ENCODE measurements at places on chromosomes 5 and 9.
A peak's percentile ranks its signal among the peaks of the same experiment; 100 is the strongest.

DNA sequence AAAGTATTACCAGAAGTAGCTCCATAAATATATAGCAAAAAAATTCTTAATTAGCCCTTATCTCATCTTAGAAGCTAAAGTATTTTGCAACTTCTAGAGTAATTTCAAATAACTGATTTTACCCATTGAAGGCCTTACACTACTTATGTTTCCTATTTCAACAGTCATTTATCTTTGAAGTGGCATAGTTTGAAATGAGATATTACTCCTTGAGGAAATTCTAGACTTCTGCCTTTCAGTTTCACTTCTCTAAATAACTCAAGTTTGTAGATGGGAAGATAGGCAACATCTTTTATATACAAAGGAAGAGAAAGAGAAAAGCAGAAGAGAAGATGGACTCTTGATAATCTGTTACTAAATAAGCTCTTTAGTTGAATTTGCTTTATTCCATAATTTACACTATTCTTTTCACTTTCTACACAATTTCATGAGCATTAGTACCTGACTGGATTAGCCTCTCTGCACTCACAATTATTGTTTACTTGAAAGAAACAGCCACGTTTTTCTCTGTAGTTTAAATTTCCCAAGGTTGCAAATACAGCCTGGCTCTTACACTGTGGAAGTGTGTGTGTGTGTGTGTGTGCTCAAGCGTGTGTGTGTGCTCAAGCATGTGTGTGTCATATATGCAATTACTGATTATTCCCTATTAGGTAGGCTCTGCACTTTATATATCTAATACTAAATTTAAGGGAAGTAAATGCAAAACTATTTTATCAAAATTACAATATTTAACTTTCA, 60.6 kb upstream of the EMB start:
- DNase-seq = no peak

DNA sequence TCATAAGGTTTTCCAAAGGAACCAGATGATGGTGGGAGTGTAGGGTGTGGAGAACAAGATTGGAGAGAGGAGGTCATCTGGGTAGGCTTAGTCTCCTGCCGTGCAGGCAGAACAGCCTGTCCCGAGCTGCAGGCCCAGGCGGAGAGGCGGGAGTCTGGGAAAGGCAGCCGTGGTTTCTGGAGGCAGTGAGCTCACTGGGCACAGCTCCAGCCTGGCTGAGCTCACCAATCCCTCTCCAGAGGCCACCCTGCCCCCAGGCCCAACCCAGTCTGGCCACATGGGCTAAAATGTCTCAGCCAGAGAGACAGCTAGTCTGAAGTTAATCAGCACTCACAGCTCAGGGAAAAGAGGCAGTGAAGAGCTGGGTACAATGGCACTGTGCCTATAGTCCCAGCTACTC, 12.3 kb downstream of the P4HA2 start:
- peak; percentile 90 for DNase-seq

GRCh38 chr5:164175083-164175482, 669.7 kb downstream of the MAT2B start:
- DNase-seq = no peak

DNA sequence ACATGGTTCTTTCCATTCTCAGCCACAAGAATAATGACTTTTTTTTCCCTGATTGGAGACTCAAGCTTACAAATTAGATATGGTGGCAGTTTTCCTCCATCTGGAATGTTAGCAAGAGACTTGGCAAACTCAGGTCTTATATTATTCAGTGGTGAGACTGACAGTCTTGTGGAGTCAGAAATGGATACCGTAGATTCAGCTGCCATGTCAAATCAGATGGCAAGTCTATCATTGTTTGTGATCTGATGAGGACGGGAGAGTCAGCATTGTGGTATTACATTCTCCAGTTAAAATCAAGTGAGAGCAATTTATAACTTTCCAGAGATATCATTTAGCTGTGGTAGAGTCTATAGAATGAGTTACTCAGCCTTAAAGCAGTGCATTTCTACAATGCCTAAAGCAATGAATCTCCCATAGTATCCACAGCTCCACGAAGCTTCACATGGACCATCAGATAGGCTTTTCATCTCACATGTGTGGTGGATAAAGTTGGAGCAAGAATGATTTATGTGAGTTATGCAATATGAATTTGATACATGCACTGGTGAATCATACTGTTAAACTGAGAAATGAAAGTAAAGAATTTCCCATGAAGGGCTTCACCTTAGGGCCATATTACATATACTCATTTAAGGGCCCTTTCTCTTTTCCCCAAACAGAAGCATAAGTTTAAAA, 430.6 kb downstream of the ZNF608 start:
- DNase-seq = no peak

DNA sequence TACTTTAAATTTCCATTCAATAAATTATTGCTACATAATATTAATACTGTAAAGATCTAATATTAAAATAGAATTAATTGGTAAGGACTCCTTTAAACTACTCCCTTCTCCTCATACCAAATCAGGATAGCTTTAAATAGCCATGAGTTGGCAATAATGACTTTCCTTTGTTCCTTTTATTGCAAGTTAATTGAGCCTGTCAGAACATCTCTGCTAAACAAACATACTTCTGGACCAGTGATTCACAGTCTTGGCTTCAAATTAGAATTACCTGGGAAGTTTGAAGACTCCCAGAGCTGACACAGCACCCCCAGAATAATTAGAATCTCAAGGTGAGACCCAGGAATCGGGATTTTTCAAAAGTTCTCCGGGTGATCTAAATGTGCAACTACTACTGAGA, 18.7 kb downstream of the C5orf58 start:
- DNase-seq = no peak

GRCh38 chr5:149485655-149486615, 65.3 kb downstream of the CSNK1A1 start:
- DNase-seq = no peak

DNA sequence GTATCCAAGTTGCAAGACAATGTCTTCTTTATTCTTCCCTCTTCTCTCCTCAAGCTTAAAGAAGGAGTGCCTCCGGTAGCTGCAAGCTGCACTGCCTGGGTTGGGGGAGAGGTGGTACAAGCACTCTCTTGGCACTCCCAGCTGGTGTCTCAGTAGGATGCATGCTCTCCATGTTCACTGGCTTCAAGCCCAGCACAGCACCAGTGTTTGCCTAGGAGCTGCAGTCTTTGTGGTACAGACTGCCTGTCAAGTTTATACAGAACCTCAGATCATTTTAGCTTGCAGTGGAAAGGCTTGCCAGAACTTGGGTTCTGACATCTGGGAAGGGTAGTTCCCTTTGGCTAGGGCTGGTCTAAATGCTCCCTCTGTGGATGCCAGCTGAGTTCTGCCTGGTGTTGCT, 505.6 kb downstream of the MAN2A1 start:
- no peak for DNase-seq

- no peak for DNase-seq
Observed at GRCh38 chr5:160507221-160507721, 85.6 kb downstream of the PTTG1 start.

- DNase-seq = no peak
Observed at GRCh38 chr9:127707766-127708165, 978 bp downstream of the CFAP157 start.

DNA sequence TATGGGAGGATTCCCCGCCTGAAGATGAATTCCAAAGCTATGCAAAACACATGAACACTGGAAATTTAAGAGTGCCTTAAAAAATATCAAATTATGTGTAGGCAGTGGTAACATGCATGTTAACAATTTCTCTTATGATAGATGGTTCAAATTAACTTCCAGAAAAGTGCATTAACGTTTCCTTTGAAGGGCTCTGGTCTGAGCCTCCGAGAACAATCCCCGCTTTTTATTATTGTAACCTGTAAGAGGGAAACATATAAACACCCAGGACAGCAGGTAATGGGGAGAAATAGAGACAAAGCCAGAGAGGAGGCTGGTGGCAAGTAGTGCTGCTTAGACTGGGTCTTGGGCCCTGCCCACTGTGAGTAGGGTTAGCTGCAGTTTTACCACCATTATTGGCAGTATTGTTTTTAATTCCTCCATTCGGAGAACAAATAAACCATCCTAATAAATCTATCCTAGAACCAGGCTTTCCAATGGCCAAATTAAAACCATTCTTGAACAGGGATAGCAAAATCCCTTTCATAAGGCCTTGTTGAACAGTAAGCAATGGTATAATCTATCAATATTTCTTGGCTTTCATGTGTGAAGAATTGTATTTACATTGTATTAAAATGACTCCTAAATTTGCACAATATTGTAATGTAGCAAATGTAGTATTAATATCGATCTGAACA, 6.3 kb downstream of the NR2F1 start:
- DNase-seq = no peak

DNA sequence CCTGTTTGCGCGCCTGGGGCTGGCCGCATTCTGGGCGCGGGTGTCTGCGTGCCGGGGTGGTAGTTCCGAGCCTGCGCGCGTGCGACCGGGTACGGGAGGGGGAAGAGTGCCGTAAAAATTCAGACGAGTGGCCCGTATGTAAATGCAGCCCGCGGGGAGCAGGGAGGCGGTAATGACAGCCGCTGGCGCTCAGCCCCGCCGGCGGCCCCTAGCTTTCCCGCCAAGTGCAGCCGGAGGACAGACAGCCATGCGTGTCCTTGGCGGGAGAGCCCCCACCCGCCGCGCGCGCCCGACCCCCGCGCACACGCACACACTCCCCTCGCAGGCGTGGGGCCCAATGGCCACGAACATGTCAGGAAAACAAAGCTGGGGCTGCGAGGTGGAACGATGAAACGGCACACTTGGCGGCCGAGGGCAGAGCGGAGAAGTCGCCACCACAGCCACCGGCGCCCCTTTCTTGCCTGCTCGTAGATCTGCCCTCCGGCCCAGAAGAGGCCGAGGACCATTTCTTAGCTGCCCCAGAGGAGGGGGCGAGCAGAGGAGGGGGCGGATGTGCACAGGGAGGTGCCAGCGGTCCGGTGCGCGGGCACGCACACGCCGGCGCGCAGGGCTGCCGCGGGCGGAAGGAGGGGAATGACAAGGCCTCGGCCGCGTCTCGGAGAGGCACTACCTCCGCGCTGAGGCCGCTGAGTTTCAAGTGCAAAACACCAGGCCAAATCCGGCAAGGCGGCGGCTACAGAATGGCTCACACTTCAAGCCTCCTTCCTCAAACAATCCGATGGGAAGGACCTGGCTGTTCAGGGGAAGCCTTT, 208.4 kb downstream of the MEF2C start:
- DNase-seq = no peak

DNA sequence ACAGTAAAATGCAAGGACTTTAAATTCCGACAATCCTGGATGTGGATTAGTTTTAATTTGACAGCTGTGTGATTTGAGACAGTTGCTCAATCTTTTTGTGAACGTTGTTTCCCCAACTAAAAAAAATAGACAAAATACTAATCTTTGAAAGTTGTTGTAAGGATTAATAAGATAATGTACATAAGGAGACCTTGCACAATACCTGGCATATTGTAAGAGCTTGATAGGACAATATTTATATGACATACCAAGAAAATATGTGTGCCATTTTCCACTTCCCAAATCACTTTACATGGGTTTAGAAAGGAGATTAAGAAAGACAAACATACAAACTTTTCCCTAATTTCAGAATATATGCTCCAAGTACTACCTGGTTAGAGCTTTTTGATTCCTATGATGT, 25.3 kb downstream of the ARRDC3 start:
- DNase-seq = no peak

DNA sequence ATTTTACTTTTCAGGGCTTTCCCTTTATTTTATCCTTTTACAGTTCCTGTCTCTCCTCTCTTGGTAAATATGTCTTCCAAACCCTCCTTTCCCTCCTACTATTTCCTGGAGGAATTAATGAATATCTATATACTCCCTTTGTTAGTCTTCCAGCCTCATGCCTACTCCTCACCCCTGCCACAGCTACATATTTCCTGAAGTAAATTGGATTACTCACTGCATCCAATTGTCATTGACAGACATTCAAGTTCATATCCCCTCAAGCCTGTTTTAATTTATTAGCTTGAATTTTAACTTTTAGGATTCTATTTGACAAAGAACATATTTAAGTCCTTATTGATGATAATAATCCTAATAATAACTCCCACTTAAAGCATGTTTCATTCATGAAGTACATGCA, 314.5 kb downstream of the TMEM161B start:
- DNase-seq = no peak

- no peak for DNase-seq
Observed at GRCh38 chr9:121972501-121972981, 120.6 kb downstream of the TTLL11 start.

DNA sequence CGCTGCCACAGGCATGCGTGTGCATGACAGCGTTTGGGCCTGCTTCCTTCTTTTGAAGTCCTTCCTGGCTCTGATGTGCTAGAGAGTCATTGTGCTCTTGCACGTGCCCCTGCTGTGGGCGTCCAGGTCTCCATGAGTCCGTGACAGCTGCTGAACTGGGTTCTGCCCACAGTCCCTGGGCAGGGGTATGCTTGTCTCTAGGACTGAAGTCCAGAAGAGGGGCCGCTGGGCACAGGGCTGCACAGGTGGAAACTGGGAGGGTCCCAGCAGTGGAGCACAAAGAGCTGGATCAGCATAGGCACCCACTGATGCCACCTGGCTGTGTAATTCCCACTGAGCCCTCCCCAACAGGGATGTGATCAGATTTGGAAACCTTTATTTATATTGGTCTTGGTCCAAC, 169.4 kb downstream of the IRX2 start:
- DNase-seq = no peak

Measured in ovary (tissue), 10 donors.